Activated CD8-positive, alpha-beta T cell treated with anti-CD3 and anti-CD28 coated beads, Interleukin-2, amount 10 ng/mL, durations not matched to agents 7 days and 5 days (primary cell): ENCODE measurements at places on chromosomes 5 and 9. TPM values are rescaled to one million over a fixed set of nuclear protein-coding genes. Genes with fewer than 3 reads are reported as not detected.
A peak's percentile ranks its signal among the peaks of the same experiment; 100 is the strongest.

GRCh38 chr9:2291980-2292704 is 277.0 kb downstream of the SMARCA2 start:
- H3K4me1 ChIP-seq: no peaks in the 10 kb centered on the region
- DNase-seq: no peak
- no peak overlapping the region for H3K27ac ChIP-seq
- H3K36me3 ChIP-seq: no peaks in the 10 kb centered on the region

- H3K27me3 ChIP-seq: no peaks in the 10 kb centered on the region
- H3K27ac ChIP-seq: no peak overlapping the region
- no peaks in the 10 kb centered on the region for H3K4me1 ChIP-seq
- H3K36me3 ChIP-seq: no peaks in the 10 kb centered on the region
- H3K4me3 ChIP-seq: no peak overlapping the region
- no peak for DNase-seq
Observed at GRCh38 chr9:96726946-96727345, 50.9 kb downstream of the ZNF510 start.

- H3K36me3 ChIP-seq: no peaks in the 10 kb centered on the region
- no peak overlapping the region for H3K27ac ChIP-seq
- H3K27me3 ChIP-seq: peaks cover 12% of the 10 kb centered on the region
- H3K4me3 ChIP-seq: peak overlapping the region; percentile 6
- peaks cover 10% of the 10 kb centered on the region for H3K4me1 ChIP-seq
Observed at GRCh38 chr5:178163772-178164735, 10.4 kb upstream of the NHP2 start.

GRCh38 chr5:171595401-171595800 is 176.0 kb downstream of the FGF18 start:
- no peaks in the 10 kb centered on the region for H3K4me1 ChIP-seq
- no peak overlapping the region for H3K4me3 ChIP-seq
- H3K27me3 ChIP-seq: no peaks in the 10 kb centered on the region
- H3K27ac ChIP-seq: no peak overlapping the region
- no peak for DNase-seq

GRCh38 chr5:105167092-105167491 is 1604.5 kb upstream of the NUDT12 start:
- H3K4me1 ChIP-seq: no peaks in the 10 kb centered on the region
- DNase-seq: no peak
- H3K4me3 ChIP-seq: no peak overlapping the region
- H3K27ac ChIP-seq: no peak overlapping the region
- H3K27me3 ChIP-seq: no peaks in the 10 kb centered on the region

GRCh38 chr5:321726-322251 is 275 bp downstream of the AHRR start:
- no peak for DNase-seq
- no peak overlapping the region for H3K27ac ChIP-seq
- H3K4me3 ChIP-seq: peak overlapping the region; percentile 79
- H3K4me1 ChIP-seq: peaks cover 47% of the 10 kb centered on the region

GRCh38 chr5:116157902-116158301 is 73.1 kb downstream of the COMMD10 start:
- no peaks in the 10 kb centered on the region for H3K27me3 ChIP-seq
- no peak for DNase-seq
- H3K4me1 ChIP-seq: no peaks in the 10 kb centered on the region
- H3K27ac ChIP-seq: no peak overlapping the region
- H3K36me3 ChIP-seq: no peaks in the 10 kb centered on the region

- no peak overlapping the region for H3K27ac ChIP-seq
- H3K36me3 ChIP-seq: no peaks in the 10 kb centered on the region
- H3K4me1 ChIP-seq: no peaks in the 10 kb centered on the region
- no peak overlapping the region for H3K4me3 ChIP-seq
- DNase-seq: no peak
- H3K27me3 ChIP-seq: no peaks in the 10 kb centered on the region
Observed at GRCh38 chr5:103801681-103802080, 239.1 kb upstream of the NUDT12 start.

GRCh38 chr5:72760259-72760658 is 56.2 kb upstream of the TNPO1 start:
- no peak overlapping the region for H3K27ac ChIP-seq
- H3K4me3 ChIP-seq: no peak overlapping the region
- DNase-seq: no peak
- peaks cover 18% of the 10 kb centered on the region for H3K27me3 ChIP-seq

DNA sequence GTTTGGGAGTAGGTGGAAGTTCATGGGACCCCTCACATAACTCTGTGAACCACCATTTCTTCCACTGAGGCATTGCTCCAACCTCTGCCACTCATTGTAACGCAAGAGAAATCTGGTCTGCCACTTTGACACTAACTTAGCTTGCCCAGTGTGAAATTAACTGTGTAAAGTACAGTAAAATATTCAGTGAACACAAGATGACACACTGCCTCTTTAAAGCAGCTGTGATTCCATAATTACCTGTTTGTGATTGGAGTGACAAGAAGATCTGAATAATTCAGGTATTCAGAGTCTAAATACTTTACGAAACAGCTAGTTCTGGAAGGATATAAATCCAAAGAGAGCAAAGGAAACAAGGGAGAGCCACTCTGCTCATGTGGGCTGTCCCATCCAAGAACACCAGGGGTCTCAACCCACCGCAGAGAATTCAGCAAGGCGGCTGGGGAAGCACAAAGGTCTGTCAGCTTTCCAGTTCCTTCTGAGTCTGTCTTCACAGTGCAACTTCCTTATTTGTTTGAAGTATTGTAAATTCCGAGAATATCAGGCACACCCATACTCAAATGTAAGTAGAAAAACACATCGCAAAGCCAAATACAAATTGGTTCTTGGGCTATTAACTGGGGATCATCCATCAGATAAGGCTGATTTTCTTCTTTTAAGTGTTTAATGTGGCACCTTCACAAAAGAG is 86.9 kb downstream of the GNAQ start:
- H3K27me3 ChIP-seq: no peaks in the 10 kb centered on the region
- peaks cover 5% of the 10 kb centered on the region for H3K36me3 ChIP-seq
- peaks cover 33% of the 10 kb centered on the region for H3K4me1 ChIP-seq
- H3K27ac ChIP-seq: peak overlapping the region; percentile 66
- DNase-seq: no peak

- H3K4me3 ChIP-seq: no peak overlapping the region
- H3K27me3 ChIP-seq: no peaks in the 10 kb centered on the region
- H3K36me3 ChIP-seq: no peaks in the 10 kb centered on the region
- DNase-seq: no peak
- no peaks in the 10 kb centered on the region for H3K4me1 ChIP-seq
Observed at GRCh38 chr5:100641833-100642232, 106.7 kb downstream of the FAM174A start.

DNA sequence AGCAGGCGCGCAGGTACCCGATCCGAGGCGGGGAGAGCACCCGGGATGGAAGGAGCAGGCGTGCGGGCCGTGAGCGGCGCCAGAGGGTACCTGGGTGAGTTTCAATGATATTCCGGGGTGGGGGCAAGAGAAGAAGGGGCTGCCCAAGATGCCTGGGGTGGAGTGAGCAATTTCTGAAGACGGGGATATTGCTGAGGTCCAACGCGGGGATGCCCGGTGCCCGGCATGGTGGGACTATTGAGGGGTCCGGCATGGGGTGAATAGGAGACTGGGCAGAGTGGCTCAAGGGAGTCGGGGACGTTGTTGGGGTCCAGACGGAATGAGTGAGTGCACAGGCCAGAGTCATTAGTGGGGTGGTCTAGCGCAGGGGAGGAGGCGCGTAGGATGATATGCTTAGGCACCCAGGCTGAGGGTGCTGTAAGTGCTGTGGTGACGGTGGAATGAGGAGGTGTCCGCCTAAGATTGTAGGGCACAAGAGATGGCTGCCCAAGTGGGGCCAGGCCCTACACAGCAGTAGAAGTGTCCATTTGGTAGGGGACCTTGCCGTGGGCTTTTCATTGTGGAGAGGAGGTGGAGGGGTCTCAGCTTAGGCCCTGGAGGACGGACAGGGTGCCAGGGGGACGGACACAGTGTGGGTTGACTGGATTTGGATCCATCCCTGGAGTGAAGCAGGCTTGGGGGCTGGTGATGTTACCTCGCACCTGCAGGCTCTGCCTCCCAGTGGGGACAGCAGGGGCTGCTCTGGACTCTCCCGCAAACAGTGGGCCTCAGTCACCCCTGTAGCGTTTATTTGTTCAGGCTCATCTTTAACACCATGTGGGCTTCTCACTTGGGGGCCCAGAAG is 719 bp downstream of the MIGA2 start:
- H3K36me3 ChIP-seq: peaks cover 8% of the 10 kb centered on the region
- no peak for DNase-seq
- peak overlapping the region; percentile 98 for H3K4me3 ChIP-seq
- H3K4me1 ChIP-seq: peaks cover 31% of the 10 kb centered on the region
- no peaks in the 10 kb centered on the region for H3K27me3 ChIP-seq

GRCh38 chr5:34663771-34664496 is 7.8 kb downstream of the RAI14 start:
- H3K27ac ChIP-seq: no peak overlapping the region
- H3K4me1 ChIP-seq: no peaks in the 10 kb centered on the region
- peaks cover 7% of the 10 kb centered on the region for H3K27me3 ChIP-seq
- DNase-seq: no peak
- no peak overlapping the region for H3K4me3 ChIP-seq
- no peaks in the 10 kb centered on the region for H3K36me3 ChIP-seq

GRCh38 chr9:22114956-22115355 is 105.9 kb upstream of the CDKN2B start:
- peaks cover 27% of the 10 kb centered on the region for H3K4me1 ChIP-seq
- H3K4me3 ChIP-seq: no peak overlapping the region

DNA sequence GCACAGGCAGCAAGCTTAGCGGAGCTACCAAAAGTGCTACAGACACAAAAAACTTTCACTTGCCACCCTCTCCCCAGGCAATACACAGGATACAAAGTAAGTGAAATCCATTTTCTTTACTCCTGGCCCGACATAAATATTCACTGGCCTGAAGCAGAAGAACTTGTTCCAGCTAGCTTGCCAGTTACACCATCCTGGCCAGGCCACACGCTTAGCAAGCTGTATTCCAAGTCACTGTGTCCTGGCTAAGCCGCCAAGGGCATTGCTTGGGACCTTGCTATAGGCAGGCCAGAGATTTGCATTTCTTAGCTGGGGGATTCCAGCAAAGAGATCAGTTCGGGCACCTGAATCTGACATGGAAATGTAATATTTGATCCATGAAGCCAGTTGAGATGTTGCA is 71.0 kb upstream of the SLC1A3 start:
- no peaks in the 10 kb centered on the region for H3K36me3 ChIP-seq
- no peaks in the 10 kb centered on the region for H3K4me1 ChIP-seq
- DNase-seq: no peak
- H3K27ac ChIP-seq: no peak overlapping the region

DNA sequence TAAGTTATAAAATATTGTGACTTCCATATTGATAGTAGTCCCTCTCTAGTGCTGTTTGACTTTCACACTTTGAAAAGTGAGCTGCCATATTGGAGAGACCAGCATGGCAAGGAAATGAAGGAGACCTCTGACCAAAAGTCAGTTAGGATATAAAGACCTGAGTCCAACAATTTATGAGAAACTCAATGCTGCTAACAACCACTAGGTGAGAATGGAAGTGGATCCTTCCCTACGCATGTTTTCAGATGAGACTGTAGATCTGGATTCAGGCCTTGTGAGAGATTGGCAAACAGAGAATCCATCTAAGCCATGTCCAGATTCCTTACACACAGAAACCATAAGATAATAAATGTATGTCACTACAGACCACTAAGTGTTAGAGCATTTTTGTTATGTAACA is 81.6 kb downstream of the CTNND2 start:
- no peak overlapping the region for H3K4me3 ChIP-seq
- no peak for DNase-seq
- H3K36me3 ChIP-seq: no peaks in the 10 kb centered on the region
- H3K27ac ChIP-seq: no peak overlapping the region

- no peaks in the 10 kb centered on the region for H3K4me1 ChIP-seq
- DNase-seq: no peak
- H3K4me3 ChIP-seq: no peak overlapping the region
- no peaks in the 10 kb centered on the region for H3K36me3 ChIP-seq
- H3K27me3 ChIP-seq: peaks cover 4% of the 10 kb centered on the region
- no peak overlapping the region for H3K27ac ChIP-seq
Observed at GRCh38 chr9:16112116-16112515, 559.3 kb downstream of the CCDC171 start.

DNA sequence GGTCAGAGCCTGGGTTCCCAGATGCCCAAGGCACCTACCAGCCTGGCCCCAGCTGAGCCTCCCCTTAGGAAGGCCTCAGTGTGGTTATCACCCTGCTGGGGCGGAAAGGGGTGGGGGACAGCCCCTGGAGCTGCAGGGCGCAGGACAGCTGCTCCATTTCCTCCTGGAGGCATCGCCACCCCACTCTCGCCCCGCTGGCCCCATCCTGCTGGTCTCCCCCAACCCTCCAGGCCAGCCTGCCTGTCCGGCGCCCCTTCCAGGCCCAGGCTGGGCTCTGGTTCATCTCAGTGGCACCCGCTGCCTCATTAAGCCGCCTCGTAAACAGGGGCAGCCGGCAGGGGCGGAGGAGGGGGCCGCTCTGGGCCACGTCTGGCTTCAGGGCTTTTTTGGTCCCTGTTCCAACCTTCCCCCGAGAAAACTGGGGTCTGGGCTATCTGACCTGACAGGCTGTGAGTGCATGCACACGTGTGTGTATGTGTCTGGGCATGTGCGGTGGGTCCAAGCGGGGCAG is 30.8 kb upstream of the ENHO start:
- H3K27ac ChIP-seq: no peak overlapping the region
- H3K4me3 ChIP-seq: no peak overlapping the region
- no peaks in the 10 kb centered on the region for H3K4me1 ChIP-seq

DNA sequence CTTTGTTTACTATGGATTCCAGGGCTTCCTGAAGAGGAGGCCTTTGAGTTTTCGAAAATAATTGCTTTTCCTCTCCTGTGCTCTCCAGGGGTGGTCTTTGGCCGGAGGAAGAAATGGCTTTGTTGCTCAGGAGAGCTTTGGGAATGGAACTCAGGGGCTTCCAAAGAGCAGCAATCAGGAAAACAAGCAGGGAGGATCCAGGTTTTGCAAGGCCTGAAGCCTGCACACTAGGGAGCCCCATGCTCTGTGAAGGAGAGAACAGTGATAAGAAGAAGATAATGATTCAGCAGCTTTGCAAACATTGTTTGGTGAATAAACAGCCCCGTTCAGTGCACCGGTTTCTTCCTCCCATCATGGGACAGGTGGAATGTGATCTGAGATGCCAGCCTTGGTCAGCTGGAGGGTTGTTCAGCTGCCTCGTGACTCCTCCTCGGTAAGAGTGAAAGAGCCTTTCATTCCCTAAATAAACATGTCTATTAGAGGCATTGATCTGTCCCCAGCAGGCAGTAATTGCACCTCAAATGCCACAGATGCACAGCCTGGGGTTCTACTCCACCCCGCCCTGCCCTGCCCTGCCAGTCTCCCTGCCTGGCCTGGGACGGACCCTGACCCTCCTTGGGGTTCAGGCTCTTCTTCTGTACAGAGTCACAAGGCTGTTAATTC is 11.5 kb upstream of the ALDH1B1 start:
- H3K4me3 ChIP-seq: no peak overlapping the region
- no peaks in the 10 kb centered on the region for H3K36me3 ChIP-seq
- no peaks in the 10 kb centered on the region for H3K4me1 ChIP-seq
- peaks cover 7% of the 10 kb centered on the region for H3K27me3 ChIP-seq
- H3K27ac ChIP-seq: no peak overlapping the region

BICD2 gene
- total RNA-seq: 32.5 TPM

SLC6A3 gene
- total RNA-seq: not detected

RIMOC1 gene
- 20.8 TPM for total RNA-seq

GPR151 gene
- not detected for total RNA-seq

ADGRV1 gene
- total RNA-seq: 0.26 TPM

PDLIM4 gene
- not detected for total RNA-seq

IFNA21 gene
- total RNA-seq: not detected

IL5 gene
- total RNA-seq: not detected
